ENCODE measurements at places on chromosomes 16 and 17. TPM values are rescaled to one million over a fixed set of nuclear protein-coding genes. Genes with fewer than 3 reads are reported as not detected.

Gene CLEC18C
- not detected for polyA plus RNA-seq

Gene TNFRSF13B
- polyA plus RNA-seq, result not detected

Gene BRCA1
- 1.8 TPM for polyA plus RNA-seq

Gene DYNLL2
- polyA plus RNA-seq, result 1.2 TPM

Gene ENPP7
- polyA plus RNA-seq, result not detected

Gene PRCD
- polyA plus RNA-seq, result 7.1 TPM

Gene DNAI2
- polyA plus RNA-seq, result 0.09 TPM

Gene PHKB
- polyA plus RNA-seq, result 25.1 TPM

Gene ZG16
- polyA plus RNA-seq, result not detected

Gene TLCD1
- not detected for polyA plus RNA-seq

Gene KRT24
- polyA plus RNA-seq, result not detected

Gene KRTAP9-4
- not detected for polyA plus RNA-seq

Gene ZPBP2
- polyA plus RNA-seq, result not detected

Gene PDE6G
- polyA plus RNA-seq, result 15.3 TPM

Gene CCDC200
- polyA plus RNA-seq, result 0.69 TPM

Gene KRT28
- not detected for polyA plus RNA-seq

Gene PMFBP1
- 0.13 TPM for polyA plus RNA-seq

Gene KIF19
- polyA plus RNA-seq, result not detected

Gene SYT17
- not detected for polyA plus RNA-seq

Gene ACSM2A
- not detected for polyA plus RNA-seq

Gene ABCC11
- not detected for polyA plus RNA-seq

Gene MYH13
- not detected for polyA plus RNA-seq

Gene IFT20
- polyA plus RNA-seq, result 54.0 TPM

Gene VASN
- 0.12 TPM for polyA plus RNA-seq

Gene KRTAP3-2
- polyA plus RNA-seq, result not detected

Gene MAF
- not detected for polyA plus RNA-seq

Gene SLC9A5
- polyA plus RNA-seq, result 0.20 TPM

Gene ADCY9
- polyA plus RNA-seq, result 0.75 TPM

Gene CREBBP
- polyA plus RNA-seq, result 2.9 TPM

Gene HOXB4
- polyA plus RNA-seq, result 0.06 TPM

Gene CFAP119
- polyA plus RNA-seq, result 0.38 TPM

Gene MSLN
- not detected for polyA plus RNA-seq

Gene HERPUD1
- 88.6 TPM for polyA plus RNA-seq

Gene APOBR
- 1.1 TPM for polyA plus RNA-seq

Gene MARVELD3
- 0.06 TPM for polyA plus RNA-seq

Gene CDRT4
- 0.84 TPM for polyA plus RNA-seq

Gene RAD51C
- polyA plus RNA-seq, result 47.9 TPM

Gene UTS2R
- not detected for polyA plus RNA-seq

Gene CBFA2T3
- not detected for polyA plus RNA-seq

Gene CCL16
- not detected for polyA plus RNA-seq

Gene SMIM36
- polyA plus RNA-seq, result not detected

Gene SLC5A10
- polyA plus RNA-seq, result 0.06 TPM

Gene DUS1L
- 167 TPM for polyA plus RNA-seq

Gene FBXW10
- polyA plus RNA-seq, result not detected

Gene ITGAX
- 0.06 TPM for polyA plus RNA-seq

Data from naive thymus-derived CD8-positive, alpha-beta T cell (primary cell).